ENCODE measurements at places on chromosomes 4 and X.

DNA sequence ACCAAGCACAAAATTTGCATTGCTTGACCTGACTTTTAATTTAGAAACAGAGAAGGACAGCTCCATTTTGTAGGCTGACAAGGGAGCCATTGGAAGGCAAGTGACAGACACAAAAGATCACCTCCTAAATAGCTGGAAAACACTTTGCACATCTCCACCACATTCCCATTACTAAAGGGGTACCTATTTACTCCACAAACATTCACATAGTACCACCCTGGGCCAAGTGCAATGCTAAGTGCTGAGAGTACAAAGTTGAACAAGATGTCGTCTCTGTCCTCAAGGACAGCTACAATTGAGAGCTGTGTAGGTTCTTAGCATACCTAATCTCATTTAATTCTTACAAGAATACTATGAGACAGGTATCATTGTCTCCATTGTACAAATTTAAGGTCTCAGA, 152.8 kb upstream of the GPC4 start:
- DNase-seq: no peak

- no peak for DNase-seq
These were observed 213.6 kb downstream of the HTR2C start for GRCh38 chrX:114797494-114797893.

DNA sequence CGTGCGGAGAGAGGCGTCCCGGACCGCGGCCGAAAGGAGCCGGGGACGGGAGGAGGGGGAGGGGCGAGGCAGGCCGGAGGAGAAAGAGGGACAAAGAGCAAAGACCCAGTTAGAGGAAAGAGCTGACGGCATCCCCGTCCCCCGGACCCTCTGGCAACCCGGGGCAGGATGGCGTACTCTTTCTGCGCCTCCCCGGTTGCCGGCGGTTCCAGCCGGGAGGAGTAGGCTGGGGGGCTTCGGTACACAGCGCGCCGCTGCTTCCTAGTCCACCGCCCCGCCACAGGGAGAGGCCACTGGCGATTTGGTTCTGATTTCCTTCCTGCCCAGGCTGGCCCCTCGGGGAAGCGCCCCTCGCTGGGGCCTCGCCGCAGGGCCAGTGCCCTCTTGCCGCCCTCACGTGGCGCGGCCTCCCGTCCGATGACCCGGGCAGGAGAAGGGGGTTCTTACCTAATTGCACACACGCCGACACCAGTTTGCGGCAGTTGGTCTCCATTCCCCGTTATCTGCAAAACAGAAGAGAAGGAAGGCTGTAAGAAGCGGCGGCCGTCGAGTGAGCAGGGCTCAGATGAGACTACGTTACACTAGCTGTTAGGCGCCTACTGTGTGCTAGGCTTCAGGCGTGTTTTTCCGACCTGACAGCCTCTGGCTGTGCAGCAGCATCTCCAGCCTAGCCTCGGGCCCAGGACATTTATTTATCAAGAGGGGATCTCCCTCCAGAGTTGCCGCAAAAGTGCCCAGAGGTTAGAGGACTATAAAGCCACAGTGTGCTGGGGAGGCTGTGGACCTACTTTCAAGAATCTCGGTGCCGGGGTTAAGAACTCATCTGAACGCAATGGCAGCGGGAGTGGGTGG, 9.9 kb upstream of the PITX2 start:
- no peak for DNase-seq

GRCh38 chr4:143348233-143349077, 11.8 kb downstream of the GAB1 start:
- no peak for DNase-seq

GRCh38 chr4:16120720-16121119, 36.9 kb upstream of the PROM1 start:
- no peak for DNase-seq

DNA sequence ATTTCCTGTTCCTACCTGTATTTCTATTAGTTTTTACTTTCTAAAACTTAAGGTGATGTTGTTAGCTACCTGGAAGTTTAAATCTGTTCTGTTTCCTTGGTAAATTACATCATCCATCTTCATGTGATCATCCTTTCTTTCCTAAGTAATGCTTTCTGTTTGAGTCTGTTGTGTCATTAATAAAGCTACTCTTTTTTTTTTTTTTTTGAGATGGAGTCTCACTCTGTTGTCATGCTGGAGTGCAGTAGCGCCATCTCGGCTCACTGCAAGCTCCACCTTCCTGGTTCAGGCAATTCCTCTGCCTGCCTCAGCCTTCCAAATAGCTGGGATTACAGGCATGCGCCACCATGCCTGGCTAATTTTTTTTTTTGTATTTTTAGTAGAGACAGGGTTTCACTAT, 73.3 kb downstream of the FIP1L1 start:
- no peak for DNase-seq

- DNase-seq: no peak
These were observed 41.8 kb downstream of the PALLD start for GRCh38 chr4:168538632-168539031.

DNA sequence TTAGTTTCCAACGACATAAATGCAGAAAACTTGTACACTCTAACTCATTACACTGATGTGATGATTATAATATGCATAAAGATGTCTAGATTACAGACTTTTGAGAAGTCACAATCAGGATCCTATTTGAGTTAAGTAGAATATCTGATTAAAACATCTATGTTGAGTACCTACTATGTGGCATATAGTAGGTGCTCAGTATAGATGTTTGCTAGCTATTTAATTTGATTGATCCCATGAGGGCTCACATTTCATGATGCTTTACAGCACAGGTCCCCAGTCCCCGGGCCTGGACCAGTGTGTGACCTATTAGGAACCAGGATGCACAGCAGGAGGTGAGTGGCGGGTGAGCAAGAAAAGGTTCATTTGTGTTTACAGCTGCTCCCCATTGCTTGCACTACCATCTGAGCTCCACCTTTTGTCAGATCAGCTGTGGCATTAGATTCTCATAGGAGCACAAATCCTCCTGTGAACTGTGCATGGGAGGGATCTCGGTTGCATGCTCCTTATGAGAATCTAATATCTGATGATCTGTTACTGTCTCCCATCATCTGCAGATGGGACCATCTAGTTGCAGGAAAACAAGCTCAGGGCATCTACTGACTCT, 33.0 kb upstream of the CXCL8 start:
- DNase-seq: no peak

GRCh38 chr4:32830160-32830559, 2110.0 kb downstream of the PCDH7 start:
- no peak for DNase-seq

DNA sequence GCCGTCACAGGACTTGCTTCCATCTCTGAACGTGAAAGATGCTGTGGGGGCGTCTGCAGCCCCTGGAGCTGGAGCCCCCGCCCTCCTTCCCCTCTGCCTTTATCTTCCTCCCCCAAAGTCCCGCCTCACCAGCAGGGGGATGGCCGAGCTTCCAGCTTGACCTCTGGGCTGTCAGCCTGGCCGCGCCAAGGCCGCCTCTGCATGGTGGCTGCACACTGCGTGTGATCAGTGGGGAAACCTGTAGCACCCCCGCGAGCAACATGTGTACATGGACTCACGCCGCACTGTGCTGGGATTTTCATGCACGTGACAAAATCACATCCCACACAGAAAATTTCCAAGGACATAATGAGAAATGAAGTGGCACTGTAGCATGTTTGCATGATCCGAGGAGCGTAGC, 26.5 kb upstream of the PSAPL1 start:
- DNase-seq: no peak

DNA sequence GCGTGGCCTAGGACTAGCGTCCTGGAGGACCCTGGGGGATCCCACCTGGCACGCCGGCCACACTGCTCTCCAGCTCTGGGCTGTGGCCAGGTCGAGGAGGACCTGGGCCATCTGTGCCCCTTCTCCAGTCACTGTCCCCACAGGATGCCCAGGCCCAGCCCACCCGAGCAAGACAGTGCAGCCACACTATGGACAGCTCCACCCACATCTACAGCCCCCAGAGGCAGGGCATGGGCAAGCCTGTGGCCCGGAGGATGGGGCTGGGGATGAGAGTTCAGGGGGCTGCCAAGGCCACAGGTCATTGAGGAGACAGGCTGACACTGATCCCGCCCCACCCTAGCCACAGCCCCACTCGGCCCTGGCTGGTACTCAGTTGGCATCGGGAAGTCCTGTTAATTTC, 30.3 kb downstream of the FAM53A start:
- DNase-seq: no peak

DNA sequence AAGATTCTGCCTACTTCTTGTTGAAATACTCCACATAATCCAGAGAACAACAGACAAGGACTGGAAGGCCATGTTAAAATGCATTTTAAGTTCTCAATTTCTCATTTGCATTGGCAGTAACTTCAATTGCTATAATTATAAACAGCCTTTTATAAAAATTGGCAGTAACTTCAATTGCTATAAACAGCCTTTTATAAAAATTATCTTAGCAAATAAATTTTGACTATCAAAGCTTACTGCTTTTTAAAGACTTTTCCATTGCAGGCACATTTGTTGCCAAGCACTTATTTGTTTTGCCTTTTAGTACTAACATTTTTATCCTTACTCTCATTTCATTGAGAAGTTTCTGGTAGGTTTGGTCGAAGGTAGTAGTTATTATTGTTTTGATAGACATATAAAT, 17.8 kb downstream of the SCFD2 start:
- DNase-seq: no peak

All from nucleus accumbens (tissue), 56 donors.